Epithelial cell of alveolus of lung (primary cell): ENCODE measurements at places on chromosomes 3 and 15. TPM values are rescaled to one million over a fixed set of nuclear protein-coding genes. Genes with fewer than 3 reads are reported as not detected.

Gene FETUB
- total RNA-seq = not detected in 2 replicates

Gene EFCC1
- 0.65 and 10.5 TPM in 2 replicates for total RNA-seq

Gene MESP2
- 1.0 and 2.0 TPM in 2 replicates for total RNA-seq

Gene SETD5
- 52.2 and 99.8 TPM in 2 replicates for total RNA-seq

Gene DUT
- total RNA-seq = 90.1 and 106 TPM in 2 replicates

Gene RAD51
- 4.2 and 11.5 TPM in 2 replicates for total RNA-seq
